Fibroblast of villous mesenchyme (primary cell): ENCODE measurements at places on chromosomes 6 and 20.

- DNase-seq = no peak
Measured at GRCh38 chr20:59044295-59044694, 1.7 kb upstream of the PRELID3B start.

- no peak for DNase-seq
Measured at GRCh38 chr20:37090407-37090806, 5.4 kb downstream of the RBL1 start.

- no peak for DNase-seq
Measured at GRCh38 chr6:116118608-116119007, 7.3 kb downstream of the COL10A1 start.

GRCh38 chr6:53985366-53985765, 125.9 kb upstream of the MLIP start:
- no peak for DNase-seq

DNA sequence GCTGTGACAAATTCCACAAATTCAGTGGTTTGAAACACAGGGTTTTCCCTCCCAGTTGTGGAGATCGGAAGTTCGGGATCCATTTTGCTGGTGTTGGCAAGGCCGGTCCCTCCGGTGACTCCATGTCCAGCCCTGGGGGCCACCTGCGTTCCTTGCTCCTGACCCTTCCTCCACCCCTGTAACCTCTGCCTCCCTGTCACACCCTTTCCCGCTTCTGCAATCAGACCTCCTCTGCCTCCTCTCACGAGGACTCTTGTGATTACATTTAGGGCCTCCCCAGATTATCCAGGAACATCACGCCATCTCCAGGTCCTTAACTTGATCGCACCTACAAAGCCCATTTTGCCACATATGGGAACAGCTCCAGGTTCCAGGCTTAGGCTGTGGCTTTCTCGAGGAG, 12.5 kb downstream of the RPS6KA2 start:
- DNase-seq = no peak
